ENCODE measurements at places on chromosomes 16 and 17. TPM values are rescaled to one million over a fixed set of nuclear protein-coding genes. Genes with fewer than 3 reads are reported as not detected.

Gene SDR42E1
- 5.5 TPM for total RNA-seq

Gene MILR1
- total RNA-seq, result not detected

Gene RNF213
- total RNA-seq, result 205 TPM

Gene KRTAP2-3
- not detected for total RNA-seq

Gene CIBAR2
- total RNA-seq, result not detected

Gene PLK1
- 1.5 TPM for total RNA-seq

Gene NRN1L
- not detected for total RNA-seq

Gene OSGIN1
- total RNA-seq, result 0.92 TPM

Gene TRPV3
- 0.84 TPM for total RNA-seq

Gene SEC14L1
- 26.5 TPM for total RNA-seq

Gene SLFN14
- total RNA-seq, result not detected

Gene SECTM1
- 2.6 TPM for total RNA-seq

Gene CD300H
- not detected for total RNA-seq

Gene CDC27
- total RNA-seq, result 61.1 TPM

Gene OTOA
- not detected for total RNA-seq

Gene TMEM238L
- total RNA-seq, result not detected

Gene SERPINF2
- total RNA-seq, result 0.56 TPM

Gene TEKT5
- total RNA-seq, result not detected

Gene GPR179
- not detected for total RNA-seq

Gene CCL8
- not detected for total RNA-seq

Gene ARHGDIG
- total RNA-seq, result not detected

Gene KRT16
- total RNA-seq, result not detected

Gene CCL18
- not detected for total RNA-seq

Gene CCL22
- 62.3 TPM for total RNA-seq

Gene ERI2
- 9.4 TPM for total RNA-seq

Gene PEX12
- 9.6 TPM for total RNA-seq

Gene DNAJA2
- total RNA-seq, result 90.0 TPM

Gene FTSJ3
- total RNA-seq, result 169 TPM

Gene IKZF3
- 91.6 TPM for total RNA-seq

Gene MYH1
- not detected for total RNA-seq

Gene KRTAP2-1
- not detected for total RNA-seq

Measured in activated T-cell treated with anti-CD3 and anti-CD28 coated beads, Interleukin-2, amount 50 U/mL, for 4 hours (primary cell).